ENCODE measurements at places on chromosomes 6 and 20.
A peak's percentile ranks its signal among the peaks of the same experiment; 100 is the strongest.

DNA sequence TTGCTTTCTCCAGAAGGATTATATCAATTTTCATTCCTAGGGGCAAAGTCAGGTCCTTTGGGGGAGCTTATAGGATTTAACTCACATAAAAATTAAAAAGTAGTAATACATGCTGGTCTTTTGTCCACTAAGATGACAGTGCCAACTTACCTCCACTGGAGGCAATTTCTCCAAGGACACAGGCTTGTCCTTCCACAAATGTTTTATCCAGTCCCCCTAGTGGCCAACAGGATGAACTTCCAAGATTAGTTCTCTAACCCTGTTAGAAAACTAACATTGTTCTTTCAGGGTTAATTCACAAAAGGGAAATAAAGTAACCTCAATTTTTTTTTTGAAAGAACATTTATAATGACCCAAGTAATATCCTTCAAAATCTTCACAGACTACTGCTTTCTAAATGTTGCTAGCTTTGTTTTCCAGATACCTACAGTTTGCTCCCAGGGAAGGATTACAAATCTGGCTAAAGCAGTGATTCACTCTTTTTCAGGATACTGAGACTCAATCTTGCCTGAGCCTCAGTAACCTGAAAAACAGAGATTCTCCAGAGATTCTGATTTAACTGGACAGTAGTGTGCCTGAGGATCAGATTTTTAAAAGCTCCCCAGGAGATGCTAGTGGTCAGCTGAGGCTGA lies 31.7 kb upstream of the UBR2 start:
- DNase-seq = peak; percentile 62

DNA sequence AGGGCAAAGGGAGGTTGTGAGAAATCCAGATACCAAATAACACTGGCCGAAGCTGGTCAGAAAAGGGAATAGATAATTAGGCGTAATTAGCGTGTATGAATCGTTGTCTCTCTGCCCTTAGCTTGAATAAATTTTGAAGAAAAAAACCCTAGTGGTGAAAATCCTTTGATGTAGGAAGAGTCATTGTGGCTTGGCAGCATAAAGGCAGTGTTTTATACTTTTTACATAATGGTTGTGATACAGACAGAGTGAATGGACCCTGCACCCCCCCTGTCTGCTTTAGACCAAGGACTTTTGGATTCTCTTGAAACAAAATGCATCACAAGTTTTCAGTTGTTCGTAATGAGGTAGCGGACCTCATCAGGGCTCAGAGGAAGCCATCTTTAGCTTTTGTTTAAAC lies 126.5 kb downstream of the AFG1L start:
- no peak for DNase-seq

DNA sequence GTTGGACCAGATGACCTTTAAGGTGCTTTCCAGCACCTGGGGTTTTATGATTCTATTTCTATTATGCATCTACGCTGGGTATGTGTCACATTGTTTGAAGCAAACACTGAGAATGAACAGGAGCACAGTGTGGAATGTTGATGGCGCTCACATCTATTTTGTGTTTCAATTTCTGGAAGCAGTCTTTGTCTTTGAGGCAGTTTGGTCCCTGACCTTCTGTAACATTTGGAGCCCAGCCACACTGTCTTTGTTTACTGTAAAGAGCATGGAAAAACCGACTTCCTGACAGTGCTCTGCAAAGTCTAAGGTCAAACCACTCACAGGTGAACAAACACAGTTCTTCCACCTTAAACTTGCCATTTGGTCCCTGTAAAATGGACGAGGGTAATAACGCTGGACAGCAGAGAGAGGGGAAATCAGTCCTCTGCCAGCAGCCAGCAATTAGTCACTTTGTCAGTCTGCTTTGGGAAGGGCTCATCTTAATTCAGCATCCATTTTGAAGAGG lies 155.5 kb downstream of the PRL start:
- DNase-seq = no peak

DNA sequence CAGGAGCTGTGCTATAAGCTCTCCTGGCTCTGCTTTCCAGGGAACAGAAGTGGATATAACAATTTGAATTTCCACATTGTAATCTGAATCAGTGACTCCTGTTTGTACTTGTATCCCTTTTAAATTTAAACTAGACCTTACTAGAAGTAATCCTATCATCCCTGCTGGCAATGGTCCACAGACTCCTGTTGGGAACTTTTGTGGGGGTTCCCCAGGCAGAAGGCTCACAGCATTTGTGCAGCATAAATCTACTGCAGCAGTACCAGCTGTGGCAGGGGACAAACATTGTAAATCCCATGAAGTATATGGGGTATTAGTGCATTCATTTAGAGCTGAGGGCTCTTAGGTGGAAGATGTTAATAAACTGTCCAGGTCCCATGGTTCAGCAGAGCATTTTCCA lies 12.0 kb upstream of the PDCD2 start:
- no peak for DNase-seq

DNA sequence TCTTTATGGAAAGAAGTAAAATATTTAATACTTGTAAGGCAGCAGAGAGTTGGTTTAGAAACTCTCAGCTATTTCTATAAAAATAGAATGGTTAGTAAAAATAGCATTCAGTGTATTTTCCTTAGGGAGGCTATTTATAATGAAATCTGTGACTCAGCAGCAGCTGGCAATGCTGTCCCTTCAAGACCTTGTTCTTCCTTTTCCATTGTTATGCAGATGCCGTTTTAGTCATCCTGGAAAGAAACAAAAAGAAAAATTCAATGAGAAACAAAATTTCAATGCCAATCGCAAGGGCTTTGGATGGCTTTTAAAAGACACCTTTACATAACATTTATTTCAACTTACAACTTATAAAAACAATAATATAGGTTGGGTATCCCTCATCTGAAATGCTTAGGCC lies 17.5 kb downstream of the MPC1 start:
- DNase-seq = no peak

DNA sequence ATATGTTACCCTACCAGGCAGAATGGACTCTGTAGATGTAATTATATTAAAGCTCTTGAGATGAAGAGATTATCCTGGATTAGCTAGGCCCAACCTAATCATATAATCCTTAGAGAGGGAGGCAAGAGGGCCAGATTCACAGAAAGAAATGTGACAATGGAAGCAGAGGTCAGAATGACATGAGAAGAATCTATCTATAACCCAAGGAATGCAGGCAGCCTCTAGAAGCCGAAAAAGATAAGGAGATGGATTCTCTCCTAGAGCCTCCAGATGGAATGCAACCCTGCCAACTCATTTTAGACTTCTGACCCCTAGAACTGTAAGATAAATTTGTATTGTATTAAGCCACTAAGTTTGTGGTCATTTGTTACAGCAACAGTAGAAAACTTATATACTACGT lies 12.3 kb downstream of the PXT1 start:
- DNase-seq = no peak

- no peak for DNase-seq
Observed at GRCh38 chr6:162706232-162706631, 21.3 kb downstream of the PRKN start.

DNA sequence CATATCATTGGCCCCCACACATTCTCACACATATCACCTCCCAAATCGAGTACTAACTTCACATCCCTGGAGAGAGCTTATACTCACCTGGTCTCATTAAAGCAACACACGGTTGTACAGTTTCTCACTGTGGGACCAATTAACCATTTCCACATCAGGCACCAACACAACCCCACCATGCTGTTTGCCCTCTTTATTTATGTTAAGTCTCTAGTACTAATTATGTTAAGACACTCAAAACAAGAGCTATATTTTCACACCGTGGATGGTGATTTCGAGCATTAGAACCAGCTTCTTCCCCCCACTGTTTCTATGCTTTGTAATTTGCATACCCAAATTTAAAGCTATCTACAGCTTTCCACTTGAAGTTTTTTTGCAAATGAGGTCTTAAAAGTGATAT lies 6.3 kb downstream of the SCML4 start:
- DNase-seq = no peak

DNA sequence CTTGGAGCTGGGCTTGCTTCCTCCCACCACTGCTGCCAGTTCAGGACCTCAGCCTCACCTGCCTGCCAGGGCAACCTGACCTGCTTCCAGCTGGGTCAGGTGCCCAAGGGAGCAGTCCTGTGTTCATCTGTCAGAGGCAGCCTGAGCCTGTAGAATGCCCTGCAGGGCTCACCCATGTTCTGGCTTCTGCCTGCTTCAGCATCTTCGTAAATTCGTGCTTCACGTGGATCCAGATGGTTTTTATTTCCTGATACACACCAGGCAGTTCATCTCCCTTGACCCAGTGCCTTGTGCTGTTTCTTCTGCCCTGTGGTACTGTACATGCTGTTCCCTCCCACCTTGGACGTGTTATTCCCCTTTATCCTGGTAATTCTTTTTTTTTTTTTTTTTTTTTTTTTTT lies 50.2 kb downstream of the ARID1B start:
- DNase-seq = no peak

- DNase-seq = no peak
Observed at GRCh38 chr20:49140834-49141233, 47.3 kb downstream of the STAU1 start.
